ENCODE measurements at places on chromosomes 1 and 21.

DNA sequence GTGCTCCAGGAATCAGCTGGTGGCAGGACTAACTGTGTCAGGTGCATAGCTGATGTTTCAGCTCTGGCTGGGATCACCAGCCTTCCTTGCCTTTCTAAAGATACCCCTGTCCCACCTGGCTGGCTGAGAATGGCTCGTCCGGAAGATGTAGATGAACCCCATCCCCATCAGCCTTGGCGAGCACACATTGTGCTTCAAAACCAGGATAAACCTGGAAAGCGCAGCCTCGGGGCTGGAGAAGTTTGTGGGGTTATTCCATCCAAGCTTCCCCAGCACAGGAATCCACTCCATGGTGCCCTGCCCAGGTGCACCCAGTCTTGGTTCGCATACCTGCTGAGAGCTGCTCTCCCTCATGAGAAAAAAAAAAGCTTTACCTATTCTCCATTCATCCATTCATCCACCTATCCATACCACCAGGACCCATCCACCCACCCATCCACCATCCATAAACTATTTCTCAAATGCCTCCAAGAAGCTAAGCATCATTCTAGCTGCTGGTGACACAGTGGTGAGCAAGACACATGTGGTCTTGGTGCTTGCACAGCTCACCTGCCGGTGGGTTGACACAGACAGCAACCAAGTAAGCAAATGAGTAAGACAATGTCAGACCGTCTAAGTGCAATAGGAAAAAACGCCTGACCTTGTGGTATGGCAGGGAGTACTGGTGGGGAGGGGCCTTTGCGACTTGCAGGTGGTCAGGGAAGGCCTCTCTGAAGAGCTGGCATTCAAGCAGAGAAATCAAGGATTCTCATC, 94.0 kb downstream of the DMRTB1 start:
- DNase-seq, result peak; percentile 7

- DNase-seq, result no peak
Measured at GRCh38 chr1:21663248-21663950, 5.8 kb downstream of the RAP1GAP start.

DNA sequence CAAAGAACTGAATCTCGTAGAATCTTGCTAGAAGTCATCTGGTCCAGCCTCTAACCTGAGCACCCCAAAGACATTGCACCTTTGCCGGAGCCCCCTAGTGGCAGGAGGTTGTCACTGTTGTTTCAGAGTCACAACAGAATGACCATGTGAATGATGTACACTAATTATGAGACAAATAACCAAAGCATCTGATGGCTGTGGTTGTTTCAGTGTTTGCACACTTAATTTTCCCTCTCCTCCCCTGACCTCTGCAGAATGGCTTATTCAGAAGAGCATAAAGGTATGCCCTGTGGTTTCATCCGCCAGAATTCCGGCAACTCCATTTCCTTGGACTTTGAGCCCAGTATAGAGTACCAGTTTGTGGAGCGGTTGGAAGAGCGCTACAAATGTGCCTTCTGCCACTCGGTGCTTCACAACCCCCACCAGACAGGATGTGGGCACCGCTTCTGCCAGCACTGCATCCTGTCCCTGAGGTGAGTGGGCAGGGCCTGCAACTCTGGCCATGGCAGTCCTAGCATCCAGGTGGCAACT, 26.4 kb downstream of the TRAF5 start:
- peak; percentile 66 for DNase-seq

DNA sequence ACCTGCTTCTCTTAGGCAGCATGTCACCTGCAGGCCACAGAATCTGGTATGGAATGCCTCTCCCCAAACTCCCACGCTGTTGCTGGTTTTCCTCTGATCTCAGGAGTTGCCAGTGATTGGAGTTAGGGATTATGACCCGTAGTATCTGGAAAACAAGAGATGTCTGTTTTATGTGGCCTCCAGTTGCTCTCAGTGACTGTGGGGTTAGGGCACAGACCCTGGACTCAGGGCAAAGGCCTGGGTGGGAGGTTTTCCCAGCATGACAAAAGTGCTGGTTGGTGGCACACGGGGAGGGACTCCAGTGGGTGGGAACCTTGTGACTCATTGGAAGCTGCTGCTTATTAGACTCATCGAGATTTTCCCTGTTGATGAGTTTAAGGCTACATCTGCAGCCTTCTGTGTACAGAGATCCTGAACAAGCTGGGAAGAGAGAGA, at the start of gene NR1I3:
Gene NR1I3 (minus strand): TSS at position 165 of the 435 bp plus-strand sequence. CDS start 1,638 bp downstream, outside the sequence.
- no peak for DNase-seq

- no peak for DNase-seq
Measured at GRCh38 chr1:167483790-167484189, 34.5 kb downstream of the CD247 start.

Measured in WTC11 (cell line).